ENCODE measurements at places on chromosomes 3 and 15.

DNA sequence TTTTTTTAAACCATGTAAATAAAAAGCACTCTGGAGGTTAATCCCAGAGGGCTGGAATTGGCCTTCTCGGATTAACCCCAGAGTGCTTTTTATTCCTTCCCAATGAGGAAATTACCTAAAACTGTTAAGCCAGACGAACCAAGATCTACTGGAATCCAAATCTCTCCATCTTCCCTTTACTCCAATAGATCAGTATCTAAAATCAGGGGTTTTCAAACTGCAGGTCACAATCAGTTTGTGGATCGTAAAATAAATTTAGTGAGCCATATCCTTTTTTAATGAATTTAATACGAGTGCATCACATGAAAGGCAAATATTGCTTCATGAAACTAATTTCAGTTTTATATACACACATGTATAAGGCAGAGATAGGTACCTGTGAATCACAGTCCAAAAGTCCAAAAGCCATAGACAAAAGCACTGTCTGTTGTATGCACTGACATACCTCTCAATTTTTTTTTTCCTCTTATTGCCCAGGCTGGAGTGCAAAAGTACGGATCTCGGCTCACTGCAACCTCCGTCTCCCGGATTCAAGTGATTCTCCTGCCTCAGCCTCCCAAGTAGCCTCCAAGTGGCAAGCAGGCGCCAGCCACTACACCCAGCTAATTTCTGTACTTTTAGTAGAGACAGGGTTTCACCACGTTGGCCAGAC, 61.3 kb downstream of the TBL1XR1 start:
- no peak for DNase-seq

DNA sequence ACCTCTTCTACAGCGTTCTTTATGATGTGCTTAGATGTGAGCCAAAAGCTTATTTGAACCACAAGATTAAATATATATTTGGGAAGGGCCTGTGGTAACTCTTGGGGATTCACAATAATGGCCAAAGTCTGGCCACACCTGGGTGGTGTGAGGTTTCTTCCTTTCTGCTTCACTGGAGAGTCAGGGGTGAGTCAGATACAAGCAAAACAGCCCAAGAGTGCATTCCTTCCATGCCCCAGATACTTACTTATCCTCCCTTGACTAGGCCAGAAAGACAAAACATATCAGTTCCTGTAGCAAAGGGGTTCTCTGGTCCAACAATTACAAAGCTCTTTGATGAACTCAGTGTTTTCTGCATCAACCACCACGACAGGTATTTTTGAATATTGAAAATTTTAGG, 941 bp downstream of the ZBED2 start:
- no peak for DNase-seq

DNA sequence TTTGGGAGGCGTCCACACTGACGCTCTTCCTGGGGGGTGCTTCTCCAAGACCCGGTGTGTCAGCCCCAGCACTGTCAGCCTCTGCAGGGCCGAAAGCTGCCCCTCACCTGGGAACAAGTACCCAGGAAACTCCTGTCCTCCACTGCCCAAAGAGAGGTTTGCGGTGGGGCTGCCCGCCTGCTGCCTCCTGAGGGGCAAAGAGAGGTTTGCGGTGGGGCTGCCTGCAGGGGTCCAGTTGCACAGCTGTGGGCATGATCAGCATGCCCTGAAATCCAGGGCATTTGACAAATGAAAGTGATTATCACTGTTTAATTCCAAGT, 15.1 kb upstream of the SNRPA1 start:
- DNase-seq = no peak

DNA sequence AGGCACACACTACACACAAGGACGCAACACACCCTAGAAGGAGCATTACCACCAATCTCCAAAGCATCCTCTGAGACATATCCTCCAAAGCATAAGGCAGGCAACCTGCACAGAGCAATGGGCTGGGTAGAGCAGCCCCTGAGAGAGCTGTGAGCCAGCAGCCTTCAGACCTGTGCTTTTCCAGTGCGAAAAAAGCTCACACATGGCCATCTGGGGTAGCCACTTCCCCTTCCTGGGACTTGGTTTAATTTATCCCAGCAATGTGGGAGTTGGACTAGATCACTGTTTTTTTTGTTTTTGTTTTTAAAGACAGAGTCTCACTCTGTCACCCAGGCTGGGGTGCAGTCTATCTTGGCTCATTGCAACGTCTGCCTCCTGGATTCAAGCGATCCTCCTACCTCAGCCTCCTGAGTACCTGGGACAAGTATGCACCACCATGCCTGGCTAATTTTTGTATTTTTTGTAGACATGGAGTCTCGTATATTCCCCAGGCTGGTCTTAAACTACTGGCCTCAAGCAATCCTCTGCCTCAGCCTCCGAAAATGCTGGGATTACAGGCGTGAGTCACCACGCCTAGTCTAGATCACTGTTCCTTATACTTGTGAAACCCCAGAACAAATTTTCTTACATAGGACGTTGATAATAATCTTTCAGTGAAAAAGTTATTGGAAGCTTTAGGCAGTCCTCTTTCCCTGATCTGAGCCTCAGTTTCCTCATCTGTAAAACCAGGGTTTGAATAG, 18.9 kb downstream of the PTPN23 start:
- DNase-seq = no peak
